IMR-90 (cell line): ENCODE measurements at places on chromosomes 5 and 9. TPM values are rescaled to one million over a fixed set of nuclear protein-coding genes. Genes with fewer than 3 reads are reported as not detected.

- DNase-seq, result peak; percentile 34
Observed at GRCh38 chr9:6910032-6910431, 152.3 kb downstream of the KDM4C start.

The ALDH7A1 gene
- 40.9 and 43.9 TPM in 2 replicates for total RNA-seq

The ADAMTS16 gene
- total RNA-seq, result 0.18 and 0.28 TPM in 2 replicates

DNA sequence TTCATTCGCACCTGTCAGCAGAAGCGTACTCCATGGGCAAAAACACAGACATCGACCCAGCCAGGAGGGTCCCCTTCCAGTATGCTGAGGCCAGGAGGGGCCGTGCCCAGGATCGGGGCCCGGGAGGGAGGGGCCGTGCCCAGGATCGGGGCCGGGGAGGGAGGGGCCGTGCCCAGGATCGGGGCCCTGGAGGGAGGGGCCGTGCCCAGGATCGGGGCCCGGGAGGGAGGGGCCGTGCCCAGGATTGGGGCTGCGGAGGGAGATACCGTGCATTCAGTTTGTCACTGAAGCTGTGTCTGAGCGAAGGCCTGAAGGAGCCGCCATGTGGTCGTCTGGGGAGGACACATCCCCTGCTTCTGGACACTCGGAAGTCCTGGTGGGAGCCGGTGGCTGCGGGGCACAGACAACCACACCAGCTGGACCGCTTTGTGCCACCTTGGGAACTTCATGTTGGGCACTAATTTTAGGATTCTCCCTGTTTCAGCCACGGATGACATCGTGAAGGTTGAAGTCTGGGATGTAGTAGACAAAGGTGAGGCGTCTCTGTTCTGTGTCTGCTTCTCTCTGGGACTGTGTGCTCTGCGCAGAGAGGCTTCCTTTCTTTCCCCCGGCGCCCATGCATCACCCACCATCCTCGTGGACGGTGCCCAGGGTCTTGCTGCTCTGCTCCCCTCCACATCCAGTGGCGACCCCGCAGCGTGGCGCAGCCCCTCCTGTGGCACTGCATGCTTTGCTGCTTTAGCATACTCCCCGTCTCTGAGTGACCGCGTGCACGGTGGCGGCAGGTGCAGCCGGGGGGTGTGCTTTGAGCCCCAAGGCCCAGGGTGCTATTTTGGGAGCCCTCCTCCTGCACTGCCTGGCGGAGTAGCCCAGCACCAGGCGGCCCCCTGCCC, 16.7 kb upstream of the AJM1 start:
- no peak for DNase-seq

The CTSL gene
- 57.0 and 89.7 TPM in 2 replicates for total RNA-seq

- no peak for DNase-seq
Observed at GRCh38 chr9:85425153-85425611, 316.6 kb downstream of the AGTPBP1 start.

GRCh38 chr9:112041536-112042243, 133.4 kb downstream of the SUSD1 start:
- DNase-seq, result peak; percentile 100
